Pons (tissue), 1 donor: ENCODE measurements at places on chromosomes 5 and 9.

DNA sequence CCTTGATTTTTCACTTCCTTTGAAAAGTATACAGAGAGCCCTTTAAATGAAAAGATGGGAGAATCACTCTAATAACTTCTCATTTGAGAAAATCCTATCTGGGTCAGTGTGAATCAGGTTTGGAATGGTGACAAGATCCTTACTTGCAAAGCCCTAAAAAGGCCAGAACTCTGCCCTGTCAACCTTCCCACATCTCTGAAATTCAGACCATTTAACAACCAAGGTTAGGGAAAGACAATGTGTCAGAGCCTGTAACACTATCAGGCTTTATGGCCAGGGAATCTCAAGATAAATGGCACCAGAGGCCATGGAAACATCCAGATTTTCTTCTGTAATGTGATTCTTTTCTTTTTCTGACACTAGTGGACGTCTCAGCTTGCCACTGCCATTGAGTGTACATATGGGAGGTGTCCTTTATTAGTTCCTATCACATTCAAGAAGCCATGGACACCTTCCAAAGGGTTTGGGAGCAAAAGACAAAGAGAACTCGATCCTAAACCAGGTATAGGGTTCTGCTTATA, 165.7 kb upstream of the GPR151 start:
- DNase-seq: no peak

GRCh38 chr9:111597852-111598732, 1.4 kb downstream of the PTGR1 start:
- peak; percentile 45 for DNase-seq

- DNase-seq: no peak
Measured at GRCh38 chr5:64840958-64841357, 72.2 kb downstream of the CWC27 start.

DNA sequence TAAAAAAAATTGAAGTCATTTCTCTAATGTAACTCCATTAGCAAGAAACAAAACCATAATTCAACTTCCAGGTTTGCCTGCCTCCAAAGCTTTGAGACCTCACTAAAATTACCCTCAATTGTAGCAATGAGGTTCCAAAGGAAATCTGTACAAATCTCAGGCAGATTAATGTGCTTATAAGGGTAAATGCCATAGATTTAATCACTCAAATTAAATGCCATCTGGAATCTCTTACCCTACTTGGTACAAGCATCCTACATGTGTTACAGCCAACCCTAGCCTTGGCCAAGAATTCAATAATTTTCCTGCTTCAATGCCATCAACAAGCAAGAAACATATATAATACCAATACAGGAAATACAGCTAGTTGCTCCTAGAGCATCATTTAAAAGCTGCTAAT, 452.8 kb downstream of the RAB3C start:
- no peak for DNase-seq

DNA sequence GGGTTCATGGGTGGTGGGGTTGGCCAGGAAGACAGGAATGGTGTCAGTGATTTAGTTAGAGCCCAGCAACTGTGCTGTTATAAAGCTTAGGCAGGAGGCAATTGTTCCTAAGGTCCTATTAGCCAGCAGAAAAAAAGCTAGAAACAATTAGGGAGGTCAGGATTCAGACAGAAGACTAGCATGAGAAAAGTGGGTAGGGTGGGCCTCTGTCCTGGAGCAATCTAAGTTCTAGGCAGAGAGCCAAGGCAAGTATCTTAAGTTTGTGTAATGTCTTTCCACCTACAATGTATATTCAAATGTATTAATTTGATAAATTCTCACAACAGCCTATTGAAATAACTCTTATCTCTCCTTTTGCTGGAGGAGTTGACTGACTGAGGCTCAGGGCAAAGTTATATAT, 6.1 kb upstream of the ZFAND5 start:
- no peak for DNase-seq

DNA sequence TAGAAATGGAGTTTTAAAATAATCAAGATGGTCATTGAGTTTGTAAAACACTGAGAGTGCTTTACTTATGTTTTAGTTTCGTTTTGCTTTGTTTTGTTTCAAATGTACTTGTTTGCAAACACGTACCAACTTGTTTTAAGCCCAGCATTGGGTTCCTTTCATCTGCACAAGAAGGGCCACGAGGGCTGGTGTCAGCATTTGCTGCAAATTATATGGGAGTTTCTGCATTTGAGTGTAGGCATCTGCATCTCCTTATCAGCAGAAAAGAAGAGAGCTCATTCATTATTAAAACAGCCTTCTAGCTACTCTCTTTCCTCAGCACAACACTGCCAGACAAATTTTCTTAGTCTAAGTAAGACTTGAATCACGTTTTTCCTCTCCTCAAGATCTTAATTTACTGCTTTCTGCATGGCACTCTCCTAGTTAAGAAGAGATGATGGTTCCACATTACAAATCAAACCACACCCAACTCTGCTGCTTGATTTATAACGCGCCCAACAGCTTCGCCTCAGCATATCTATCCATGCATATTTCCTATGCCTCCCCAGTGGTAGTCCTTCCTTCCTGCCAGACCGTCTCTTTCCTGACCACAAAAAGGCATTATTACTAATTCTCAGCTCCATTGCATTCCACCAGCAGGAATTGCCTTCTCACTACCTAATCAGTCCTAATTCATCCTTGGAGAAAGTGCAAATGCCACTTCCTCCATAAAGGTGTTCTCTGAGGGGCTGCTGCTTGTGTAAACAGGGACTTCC, 95.2 kb upstream of the CAST start:
- DNase-seq: no peak

DNA sequence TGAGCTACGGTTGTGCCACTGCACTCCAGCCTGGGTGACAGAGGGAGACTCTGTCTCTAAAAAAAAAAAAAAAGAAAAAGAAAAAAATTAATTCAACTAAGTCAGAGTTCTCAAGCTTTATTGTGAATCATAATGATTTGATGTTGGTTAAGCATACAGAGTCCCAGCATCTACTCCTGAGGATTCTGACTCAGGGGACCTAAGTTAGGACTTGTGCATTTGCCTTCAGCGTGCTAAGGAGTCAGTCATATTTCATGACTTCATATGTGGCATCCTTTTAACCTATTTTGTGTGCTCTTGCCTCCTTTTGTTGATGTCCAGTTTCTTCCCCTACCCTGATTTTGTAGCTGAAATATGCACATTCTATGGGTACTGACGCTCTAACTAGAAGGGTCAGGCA, 2.9 kb downstream of the MYOZ3 start:
- DNase-seq: no peak

DNA sequence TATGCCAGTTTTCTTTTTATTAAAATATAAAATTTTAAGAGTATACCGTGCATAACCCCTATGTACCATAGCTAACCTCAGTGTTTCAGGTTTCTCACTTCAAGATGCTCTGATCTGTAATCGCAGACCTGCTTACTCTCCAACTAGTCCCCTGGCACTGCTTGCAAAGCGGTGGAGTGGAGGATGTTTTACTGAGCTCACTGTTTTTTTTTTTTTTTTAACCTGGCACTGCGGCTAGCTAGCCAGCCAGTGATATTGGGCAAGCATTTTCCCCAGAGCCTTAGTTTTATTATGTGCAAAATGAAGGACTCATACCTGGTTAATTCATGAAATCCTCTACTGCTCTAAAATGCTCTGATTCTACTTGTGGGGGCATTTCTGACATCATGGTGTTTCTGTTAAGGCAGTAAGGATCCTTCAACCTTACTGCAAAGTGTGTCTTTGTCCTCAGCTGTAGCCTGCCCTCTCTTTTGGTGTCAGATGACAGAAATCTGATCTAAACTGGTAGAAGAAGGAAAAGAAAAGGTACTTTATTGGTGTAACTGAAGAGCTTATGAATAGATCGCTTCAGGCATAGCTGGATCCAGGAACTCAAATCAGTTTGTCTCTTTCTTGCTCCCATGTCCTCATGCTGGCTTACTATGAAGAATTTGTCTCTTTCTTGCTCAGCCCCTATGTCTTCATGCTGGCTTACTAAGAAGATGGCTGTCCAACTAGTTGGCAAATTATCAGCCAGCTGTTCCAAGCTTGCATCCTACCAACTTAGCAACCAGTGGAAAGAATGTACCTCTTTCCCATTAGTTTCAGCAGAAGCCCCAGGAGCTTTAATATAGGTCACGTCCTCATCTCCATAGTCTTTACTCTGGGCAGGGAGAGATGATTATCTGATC, 59.8 kb downstream of the DOCK2 start:
- no peak for DNase-seq

- no peak for DNase-seq
Measured at GRCh38 chr5:146400201-146400600, 46.9 kb upstream of the TCERG1 start.

- peak; percentile 88 for DNase-seq
Measured at GRCh38 chr9:73565833-73566465, 414.3 kb downstream of the ANXA1 start.

GRCh38 chr5:12636209-12636608, 732.0 kb upstream of the CTNND2 start:
- DNase-seq: no peak

GRCh38 chr9:136784249-136784996, 6.7 kb upstream of the TMEM141 start:
- DNase-seq: peak; percentile 65
